ENCODE measurements at places on chromosomes 1 and 21.

- DNase-seq = no peak
These were observed 8.1 kb downstream of the MTHFR start for GRCh38 chr1:11797525-11798216.

- DNase-seq = no peak
These were observed 43.9 kb downstream of the GRHL3 start for GRCh38 chr1:24362982-24363614.

DNA sequence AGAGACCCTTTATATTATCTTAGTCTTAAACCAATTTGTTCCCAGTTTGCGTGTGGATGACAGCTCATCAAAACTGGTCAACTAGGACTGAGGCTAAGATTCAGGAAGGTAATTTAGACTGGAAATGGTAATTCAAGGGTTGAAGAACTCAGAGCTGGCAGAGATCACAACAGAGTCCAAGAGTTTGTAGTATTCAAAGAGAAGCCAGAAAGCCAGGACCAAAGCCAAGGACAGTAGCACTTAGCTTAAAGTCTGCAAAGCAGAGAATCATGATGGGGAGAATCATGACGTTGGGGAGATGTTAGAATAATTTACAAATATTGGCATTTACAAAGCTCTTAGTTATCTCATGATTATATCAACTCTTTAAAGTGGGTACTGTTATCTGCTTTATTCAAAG is 32.6 kb downstream of the RNF11 start:
- DNase-seq = no peak

DNA sequence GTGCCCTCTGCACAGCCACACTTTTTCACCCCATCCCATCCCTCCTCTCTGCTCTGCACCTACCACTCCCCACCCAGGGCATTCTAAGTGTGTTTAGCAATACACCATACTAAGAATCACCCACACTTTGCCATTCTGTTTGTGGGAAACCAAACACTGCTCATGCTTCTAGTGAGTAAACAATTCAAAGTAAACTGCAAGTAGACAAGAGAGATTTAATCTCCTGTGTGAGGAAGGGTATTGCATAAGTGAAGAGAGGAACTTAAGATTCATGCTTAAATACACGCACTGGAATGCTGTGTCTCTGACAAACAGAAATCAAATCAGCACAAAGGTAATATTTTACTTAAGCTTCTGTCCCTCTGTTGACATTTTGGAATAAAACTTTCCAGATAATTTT is 4.8 kb upstream of the EDARADD start:
- no peak for DNase-seq

GRCh38 chr1:14265495-14265894 is 333.0 kb upstream of the KAZN start:
- no peak for DNase-seq

- DNase-seq = no peak
These were observed 3.7 kb downstream of the OLFM3 start for GRCh38 chr1:101992821-101993575.

DNA sequence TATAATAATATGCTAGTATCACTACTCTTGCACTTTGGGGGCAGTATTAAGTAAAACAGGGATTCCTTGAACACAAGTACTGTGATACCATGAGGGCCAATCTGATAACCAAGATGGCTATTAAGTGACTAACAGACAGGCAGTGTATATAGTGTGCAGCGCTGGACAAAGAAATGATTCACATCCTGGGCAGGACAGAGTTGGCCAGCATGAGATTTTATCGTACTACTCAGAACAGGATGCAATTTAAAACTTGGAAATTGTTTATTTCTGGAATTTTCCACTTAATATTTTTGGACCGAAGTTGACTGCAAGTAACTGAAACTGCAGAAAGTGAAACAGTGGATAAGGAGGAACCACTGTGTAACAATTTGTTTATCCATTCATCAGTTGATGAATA is 74.6 kb downstream of the DNTTIP2 start:
- no peak for DNase-seq

- no peak for DNase-seq
These were observed 54.8 kb downstream of the KIF21B start for GRCh38 chr1:200968469-200969410.

GRCh38 chr1:215405211-215405610 is 161.9 kb upstream of the KCTD3 start:
- no peak for DNase-seq

DNA sequence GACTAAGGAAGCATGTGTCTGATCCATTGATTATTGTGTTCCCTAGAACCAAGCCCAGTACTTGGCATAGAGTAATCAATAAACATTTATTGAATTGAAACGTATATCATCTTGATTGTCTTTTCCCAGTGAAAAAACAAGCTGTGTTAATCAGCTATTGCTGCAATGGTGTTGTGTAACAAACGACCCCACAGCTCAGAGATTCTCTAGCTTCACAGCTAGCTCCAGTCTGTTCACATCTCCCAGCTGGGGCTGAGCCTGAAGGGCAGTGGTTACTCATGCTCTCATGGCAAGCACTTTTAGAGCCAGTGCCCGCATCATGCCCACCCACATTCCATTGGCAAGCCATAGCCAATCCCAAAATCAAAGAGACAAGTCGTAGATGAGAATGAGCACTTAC is 237.4 kb upstream of the RAB4A start:
- DNase-seq = no peak

DNA sequence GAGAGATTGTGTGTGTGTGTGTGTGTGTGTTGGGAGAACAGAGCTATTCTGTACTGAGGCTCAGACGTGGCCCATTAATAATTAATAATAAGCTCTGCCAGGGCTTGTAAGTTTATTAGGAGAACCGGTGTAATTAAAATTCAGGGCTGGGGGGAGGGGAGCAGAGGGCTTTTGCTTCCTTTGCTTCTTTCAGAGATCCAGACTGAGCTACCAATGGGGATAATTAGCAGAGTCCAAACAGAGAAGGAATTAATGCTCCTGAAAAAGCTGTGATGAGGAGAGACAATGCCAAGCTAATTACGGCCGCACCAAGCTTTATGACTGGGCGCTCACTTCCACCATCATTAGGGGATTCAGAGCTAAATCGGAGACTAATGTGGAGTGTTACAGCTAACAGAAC is 4.5 kb downstream of the SYT6 start:
- no peak for DNase-seq

DNA sequence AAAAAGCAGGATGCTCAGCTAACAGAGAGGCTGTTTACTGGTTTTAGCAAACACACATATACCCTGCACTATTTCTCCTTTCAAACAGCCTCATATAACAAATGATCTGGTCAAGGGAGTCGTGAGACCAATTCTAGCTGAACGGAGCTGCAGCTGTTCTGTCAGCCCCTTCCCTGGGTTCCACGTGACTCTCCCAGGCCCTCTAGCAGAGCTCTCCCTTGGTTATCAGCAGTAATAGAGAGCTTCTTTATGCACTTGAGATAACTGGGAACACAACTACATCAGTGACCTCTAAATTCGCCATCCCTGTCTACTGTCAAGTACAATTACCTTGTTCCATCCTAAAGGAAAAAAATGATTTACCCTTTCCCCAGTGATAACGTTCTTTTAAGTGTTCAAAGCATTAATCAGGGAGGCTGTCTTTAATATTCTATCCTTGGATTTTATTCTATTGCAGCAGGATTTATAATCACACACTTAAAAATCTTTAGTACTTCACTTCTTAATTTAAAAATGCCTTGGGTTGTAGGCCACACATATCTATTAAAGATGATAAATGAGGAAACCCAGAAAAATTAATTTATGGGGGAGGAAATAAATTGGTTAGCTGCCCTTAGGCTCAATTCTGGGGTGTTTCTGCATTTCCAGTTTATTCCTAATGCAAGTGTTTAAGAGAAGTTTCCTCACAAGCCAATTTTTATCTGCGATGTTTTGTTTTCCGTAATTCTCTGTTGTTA is 28.2 kb downstream of the PTGER3 start:
- DNase-seq = no peak

DNA sequence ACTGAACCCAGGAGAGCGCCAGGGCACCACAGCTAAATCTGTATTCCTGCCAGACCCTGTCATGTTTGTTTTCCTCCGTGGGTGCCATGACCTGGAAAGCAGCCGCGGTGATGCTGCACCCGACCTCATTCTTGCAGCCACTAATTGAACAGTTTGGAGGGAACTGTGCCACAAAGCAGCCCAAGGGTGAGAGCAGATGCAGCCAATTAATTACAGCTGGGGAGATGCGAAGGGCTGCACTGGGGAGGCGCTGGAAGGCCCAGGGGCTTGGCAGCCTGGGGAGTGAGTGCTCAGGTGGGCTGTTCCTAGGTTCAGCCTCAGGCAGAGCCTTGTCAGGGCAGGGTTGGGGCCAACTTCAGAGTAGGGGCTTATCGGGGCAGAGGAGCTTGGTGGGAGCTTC is 158.4 kb upstream of the CD34 start:
- no peak for DNase-seq

DNA sequence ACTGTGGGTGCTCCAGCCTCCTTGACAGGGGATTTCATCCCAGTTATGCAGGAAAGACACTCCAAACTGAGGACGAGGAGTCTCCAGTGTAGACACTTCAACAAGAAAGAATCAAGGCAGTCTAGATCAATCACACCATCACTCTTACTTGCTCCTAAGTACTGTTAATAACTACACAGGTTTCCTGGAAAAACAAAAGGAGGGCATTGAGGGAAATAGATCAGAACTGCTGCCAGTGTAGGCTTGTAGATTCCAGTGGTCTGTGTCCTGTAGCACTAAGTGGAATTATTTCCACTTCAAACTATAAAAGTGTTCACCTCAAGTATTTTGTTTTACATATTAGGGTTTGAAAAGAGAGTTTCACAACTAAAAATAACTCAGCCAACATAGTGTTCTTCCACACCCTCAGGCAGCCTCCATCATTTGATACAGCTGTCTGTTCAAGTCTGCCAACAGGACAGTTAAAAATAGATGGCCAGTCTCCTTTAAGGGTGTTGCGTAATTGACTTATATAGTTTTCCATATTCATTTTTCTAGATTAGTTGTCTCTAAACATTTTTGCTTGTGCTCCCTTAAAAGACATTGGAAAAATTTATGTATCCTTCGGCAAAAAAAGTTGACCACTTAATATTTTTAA is 32.0 kb upstream of the AGL start:
- DNase-seq = no peak

GRCh38 chr1:7953850-7954609 is 7.5 kb upstream of the PARK7 start:
- peak; percentile 67 for DNase-seq

DNA sequence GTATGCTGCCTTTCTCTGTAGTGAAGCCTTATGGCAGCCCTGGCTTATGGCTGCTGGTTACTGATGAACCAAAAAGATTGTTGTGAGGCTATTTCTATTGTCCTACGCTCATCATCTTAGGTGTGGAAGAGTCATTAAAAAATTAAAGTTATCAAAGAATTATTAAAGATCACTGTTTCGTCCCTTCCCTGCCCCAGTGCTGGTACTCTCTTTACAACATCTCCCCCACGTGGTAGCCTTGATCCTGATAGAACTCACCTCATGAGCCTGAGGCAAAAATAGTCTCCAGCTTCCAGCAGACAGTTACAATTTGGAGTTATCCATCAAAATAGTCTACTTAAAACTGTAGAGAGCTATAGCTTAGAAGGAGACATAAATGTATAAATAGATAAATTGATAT is 201.5 kb downstream of the S1PR1 start:
- no peak for DNase-seq

GRCh38 chr1:116881879-116882520 is 27.7 kb upstream of the PTGFRN start:
- DNase-seq = no peak

DNA sequence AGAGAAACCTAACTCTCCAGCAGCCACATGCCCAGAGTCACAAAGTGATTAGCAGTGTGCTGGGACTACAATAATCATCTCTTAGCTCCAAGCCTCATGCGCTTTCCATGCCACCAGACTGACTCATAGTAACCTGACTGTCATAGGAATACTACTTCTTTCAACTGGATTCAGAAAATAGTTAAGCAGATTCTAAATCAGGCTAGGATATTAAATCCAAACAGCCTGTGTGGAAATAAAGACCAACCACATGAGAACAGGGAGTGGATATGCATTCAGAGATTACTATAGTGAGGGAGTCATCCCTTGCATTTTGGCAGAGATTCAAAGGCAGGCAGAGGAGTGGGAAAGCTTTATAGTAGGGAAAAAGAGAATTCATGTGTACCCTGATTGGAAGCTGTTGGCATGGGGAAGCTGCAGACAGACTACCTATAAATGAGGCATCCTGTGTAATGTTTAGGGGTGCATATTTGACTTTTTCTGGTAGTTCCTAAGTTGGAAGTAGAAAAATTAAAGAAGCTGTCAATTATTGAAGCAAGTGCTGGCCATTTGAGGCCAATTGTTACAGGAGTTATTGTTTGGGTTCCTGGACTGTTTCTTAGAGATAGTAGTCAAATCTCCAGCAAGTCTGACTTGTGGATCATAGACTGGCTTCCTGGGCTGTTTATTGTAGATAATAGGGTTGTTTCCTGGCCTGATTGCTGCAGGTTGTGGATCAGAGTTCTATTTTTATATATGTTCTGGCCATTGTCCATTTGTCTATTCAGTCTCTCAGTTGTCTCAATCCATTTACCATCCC is 31.7 kb upstream of the DNAH14 start:
- no peak for DNase-seq

DNA sequence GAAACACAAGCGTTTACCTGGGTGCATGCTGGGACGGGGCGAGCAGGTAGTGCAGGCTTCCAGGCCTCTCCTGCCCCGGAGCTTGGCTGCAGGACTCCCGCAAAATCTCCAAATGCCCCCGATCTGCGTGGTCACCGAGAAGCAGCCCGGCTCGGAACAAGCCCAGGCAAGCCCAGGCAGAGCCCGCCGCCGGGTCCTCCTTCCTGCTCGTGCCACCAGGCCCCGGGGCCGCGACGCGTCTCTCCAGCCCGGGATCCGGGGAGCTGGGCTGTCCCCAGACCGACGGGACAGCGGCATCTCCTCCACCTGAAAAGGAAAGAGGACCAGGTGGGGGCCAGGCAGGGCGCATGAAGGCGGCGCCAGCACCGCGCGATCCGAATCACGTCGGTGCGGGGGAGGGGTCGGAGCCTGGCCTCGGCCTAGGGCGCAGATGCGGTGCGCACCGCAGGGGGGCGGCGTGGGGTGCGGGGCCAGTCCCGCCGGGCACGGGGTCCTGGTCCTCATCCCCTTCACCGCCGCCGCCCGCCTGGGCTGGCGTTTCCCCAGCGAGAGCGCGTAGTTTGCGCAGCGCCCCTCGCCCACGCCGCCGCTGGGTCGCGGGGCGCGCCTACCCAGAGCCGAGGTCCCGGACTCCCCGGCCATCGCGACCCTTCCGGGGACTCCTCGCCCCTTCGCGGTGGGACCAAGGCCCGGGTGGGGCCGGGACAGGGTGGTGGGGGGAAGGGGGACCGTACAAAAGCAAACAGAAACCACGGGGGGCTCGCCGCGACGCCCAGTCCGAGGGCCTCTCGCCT is 52.4 kb upstream of the H6PD start:
- DNase-seq = no peak

- no peak for DNase-seq
These were observed 21.5 kb downstream of the BRINP3 start for GRCh38 chr1:190456129-190456528.

Measured in stimulated activated CD8-positive, alpha-beta memory T cell treated with anti-CD3 and anti-CD28 coated beads, Interleukin-7, amount 100 ng/mL, for 24 hours (primary cell).